ENCODE measurements at places on chromosomes 4 and X.

- DNase-seq = no peak
Measured at GRCh38 chr4:127778102-127778501, 4.0 kb upstream of the HSPA4L start.

DNA sequence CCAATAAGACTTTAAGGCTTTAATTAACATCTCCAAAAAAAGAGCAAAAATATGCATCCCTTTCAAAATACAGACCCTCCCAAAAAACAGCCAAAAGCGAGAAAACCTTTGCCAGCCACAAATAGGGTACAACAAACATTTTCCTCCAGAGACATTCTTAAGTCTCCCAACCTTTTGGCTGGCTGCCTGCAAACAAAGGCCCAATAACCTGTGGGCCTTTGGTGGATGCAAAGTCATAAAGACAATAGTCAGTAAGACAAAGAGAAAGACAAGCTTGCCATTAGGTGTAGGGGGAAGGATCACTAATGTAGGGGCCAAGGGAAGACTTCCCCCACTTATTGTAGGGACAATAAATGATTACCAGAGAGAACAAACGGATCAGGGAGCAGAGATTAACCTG, 215.5 kb upstream of the ZFP42 start:
- DNase-seq = no peak

DNA sequence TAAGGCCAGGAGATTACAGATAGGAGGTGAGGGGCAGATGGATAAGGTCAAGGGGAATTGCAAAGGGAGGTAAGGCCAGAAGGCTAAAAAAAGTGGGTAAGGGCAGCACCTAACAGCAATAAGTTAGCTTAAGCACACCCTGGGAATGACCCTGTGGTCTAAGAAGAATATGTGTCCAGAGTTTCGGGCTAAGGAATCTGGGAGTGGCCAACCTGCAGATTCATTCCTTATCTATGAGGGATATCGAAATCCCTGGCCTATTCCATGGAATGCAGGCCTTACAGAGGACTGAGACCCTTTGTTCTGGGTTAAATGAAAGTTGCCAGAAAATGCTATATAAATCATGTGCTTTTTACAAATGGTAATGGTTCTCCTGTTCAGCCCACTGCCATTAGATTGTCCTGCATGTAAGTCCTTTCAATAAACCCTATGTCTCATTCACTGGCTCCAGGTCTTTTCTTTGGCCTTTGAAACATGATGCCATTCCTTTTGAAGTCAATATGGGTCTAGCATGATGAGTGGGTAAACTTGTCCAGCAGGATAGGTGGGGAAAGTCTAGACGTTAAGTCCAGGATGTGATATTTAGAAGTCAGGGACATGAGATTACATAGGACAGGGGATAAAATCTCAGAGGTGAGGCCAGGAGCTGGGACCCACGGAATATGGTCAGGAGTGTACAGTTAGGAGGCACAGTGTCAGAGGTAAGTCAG, 226.2 kb downstream of the TACR3 start:
- DNase-seq = no peak

DNA sequence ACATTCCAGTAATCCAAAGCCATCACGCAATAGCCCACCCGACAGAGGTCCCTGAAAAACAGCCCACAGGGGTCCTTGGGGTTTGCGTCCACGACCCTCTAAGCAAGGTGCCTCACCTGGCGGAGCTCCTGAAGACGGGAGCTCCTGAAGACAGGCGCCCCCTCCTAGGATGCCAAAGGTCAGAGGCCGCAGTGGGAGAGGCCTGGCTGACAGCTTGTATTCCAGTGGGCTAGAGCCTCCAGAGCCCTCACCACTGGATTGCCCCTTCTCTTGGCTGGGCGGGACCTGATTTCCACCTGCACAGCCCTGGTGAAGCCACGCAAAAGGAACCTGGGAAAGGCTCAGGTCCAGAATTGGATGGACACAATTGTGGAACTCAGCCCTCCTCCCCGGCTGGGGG, 29.7 kb upstream of the WFS1 start:
- no peak for DNase-seq

- no peak for DNase-seq
Measured at GRCh38 chr4:187010052-187010451, 286.4 kb upstream of the FAT1 start.

DNA sequence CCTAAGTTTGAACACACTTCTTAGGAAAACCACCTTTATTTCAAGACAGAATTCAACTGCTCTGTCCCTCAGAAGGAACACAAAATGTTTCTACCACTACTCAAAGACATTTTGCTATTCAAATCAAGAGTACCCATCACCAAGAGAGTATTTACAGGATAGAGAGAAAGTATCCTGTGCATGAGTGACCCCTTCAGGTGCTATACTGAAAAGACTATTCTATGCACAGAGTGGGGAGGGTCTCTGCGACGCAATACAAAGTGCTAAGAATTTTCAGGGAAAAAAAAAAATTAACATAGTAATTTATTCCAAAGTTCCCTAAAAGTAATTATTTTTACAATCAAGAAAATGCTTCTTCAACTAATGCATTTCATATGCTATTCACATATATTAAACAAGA, 346.4 kb upstream of the FAM241A start:
- no peak for DNase-seq

GRCh38 chr4:169045862-169046584, 36.0 kb upstream of the CBR4 start:
- no peak for DNase-seq

All from GM04504 (cell line).